Activated T-helper 17 cell treated with anti-CD3 and anti-CD28 coated beads, Interleukin-2, amount 50 U/mL, for 72 hours (primary cell): ENCODE measurements at places on chromosomes 12 and 14. TPM values are rescaled to one million over a fixed set of nuclear protein-coding genes. Genes with fewer than 3 reads are reported as not detected.

DNA sequence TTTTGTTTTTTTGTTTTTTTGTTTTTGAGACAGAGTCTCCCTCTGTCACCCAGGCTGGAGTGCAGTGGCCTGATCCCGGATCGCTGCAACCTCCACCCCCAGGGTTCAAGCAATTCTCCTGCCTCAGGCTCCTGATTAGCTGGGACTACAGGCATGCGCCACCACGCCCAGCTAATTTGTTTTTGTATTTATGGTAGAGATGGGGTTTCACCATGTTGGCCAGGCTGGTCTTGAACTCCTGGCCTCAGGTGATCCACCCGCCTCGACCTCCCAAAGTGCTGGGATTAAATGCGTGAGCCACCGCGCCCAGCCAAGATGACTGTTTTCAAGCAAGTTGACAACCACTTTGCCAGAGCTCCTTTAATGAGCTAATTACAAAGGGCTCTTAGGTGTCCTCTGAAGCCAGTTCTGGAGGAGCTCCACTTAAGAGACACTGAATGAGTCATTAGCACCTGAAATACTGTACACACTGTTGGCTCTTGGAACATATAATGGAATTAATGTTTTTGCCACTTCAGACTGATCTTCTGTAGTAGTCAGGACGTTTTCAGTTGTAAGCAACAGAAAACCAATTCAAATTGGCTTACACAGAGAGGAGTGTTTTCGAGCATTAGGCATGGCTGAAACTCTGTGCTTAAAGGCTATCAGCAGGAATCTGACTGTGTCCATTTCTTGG lies 55.4 kb upstream of the MED13L start:
- no peak for ATAC-seq

DNA sequence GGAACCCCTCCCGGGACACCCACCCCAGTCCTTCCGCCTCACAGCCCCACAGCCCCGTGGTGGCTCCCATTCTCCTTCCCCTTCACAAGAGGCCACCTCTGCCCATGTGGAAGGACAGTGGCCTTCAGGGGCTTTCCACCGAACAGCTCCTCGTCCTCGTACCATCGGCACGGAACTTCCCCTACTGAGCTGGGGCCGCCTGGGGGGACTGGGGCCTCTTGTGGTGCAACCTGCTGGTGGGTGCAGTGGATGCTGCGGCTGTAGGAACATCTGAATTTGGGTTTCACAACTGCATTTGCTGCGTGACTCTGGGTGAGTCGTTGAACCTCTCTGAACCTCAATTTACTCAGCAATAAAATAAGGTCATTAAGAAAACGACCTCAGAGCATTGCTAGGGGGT lies 50.9 kb downstream of the RFLNA start:
- ATAC-seq: no peak

The NABP2 gene
- total RNA-seq: 96.6 TPM

The MYF5 gene
- not detected for total RNA-seq

The SAMD15 gene
- 0.22 TPM for total RNA-seq

DNA sequence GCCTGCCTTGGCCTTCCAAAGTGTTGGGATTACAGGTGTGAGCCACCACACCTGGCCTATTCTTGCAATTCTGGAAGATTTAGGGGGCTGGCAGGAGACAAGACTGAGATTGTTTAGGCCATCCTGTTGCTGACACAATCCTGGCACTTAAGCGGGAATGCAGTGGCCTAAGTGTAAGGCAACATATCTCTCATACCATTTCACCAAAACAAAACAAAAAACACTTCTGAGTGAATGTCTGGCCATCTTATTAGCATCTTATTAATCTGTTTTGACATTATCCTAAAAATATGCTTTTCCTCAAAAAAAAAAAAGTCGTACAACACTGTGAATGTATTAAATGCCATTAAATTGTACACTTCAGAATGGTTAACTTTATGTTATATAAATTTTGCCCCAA lies 67.6 kb downstream of the DENND5B start:
- no peak for ATAC-seq

DNA sequence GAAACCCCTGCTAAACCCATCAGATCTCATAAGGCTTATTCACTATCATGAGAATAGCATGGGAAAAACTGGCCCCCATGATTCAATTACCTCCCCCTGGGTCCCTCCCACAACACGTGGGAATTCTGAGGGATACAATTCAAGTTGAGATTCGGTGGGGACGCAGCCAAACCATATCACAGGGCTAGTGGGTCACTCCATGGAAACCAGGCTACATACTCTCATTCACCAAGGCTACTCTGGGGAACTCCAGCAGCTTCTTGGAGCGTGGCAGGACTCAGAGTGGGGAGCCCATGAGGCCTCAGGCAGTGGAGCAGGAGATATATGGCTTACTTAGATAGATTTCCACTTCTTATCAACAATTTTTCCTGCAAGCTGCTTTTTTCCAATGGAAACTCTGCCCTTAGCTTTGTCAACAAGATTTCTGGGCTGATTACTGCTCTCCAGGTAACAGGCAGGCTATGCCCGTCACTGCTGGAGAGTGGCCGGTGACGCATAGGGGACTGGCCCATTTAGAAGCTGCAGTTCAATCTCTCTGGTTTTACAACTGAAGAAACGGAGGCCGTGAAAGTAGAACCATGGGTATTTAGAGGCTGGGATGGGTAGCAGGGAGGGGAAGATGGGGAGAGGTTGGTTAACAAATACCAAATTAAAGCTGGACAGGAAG lies 16.5 kb downstream of the VDR start:
- ATAC-seq: no peak

- no peak for ATAC-seq
Measured at GRCh38 chr12:106980944-106981343, 6.0 kb downstream of the MTERF2 start.

DNA sequence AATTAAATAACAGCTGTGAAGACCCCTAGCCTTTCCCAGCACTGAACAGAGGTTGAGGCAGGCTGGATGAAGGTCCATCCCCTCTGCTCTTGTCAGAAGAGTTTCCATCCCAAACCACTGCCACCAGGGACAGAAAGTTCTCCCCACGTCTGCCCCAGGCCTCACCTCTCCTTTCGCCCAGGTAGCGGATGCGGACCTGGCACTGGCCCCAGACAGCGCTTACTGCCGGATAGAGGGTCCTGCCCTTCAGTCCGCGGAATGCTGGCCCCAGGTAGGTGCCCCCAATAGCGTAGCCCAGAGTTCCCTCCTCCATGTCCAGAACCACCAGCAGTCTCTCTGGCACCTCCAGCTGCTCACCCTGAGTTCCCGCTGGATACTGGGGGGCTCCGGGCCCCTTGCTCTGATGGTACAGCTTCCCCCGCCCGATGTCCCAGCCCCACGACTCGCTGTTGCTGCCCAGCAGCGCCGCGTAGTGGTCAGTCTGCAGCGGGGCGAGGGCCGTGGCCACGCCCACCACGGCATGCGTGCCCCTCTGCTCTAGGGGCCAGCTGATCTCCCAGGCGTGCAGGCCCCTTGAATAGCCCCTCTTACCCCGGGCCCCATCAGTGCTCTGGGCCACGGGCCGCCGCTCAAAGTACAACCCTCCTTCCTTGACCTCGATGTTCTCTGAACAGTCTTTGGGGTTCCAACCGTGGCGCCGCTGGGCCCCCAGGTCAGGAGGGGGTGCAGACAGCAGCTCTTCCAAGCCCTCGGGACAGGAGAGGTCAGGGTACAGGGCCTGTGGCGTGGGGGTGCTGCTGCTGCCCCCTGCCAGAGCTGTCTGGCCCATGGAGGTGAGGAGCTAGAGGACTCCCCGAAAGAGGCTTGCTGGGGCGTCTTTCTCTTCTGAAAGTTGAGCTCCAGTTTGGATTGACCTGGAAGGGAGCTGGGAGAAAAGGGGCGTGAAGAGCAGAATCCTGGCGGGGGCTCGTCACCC lies 742 bp downstream of the SPSB2 start:
- peak; percentile 40 for ATAC-seq

- ATAC-seq: no peak
Measured at GRCh38 chr12:65879878-65880277, 55.6 kb downstream of the HMGA2 start.

GRCh38 chr12:76018111-76018510 lies 13.5 kb downstream of the PHLDA1 start:
- no peak for ATAC-seq

DNA sequence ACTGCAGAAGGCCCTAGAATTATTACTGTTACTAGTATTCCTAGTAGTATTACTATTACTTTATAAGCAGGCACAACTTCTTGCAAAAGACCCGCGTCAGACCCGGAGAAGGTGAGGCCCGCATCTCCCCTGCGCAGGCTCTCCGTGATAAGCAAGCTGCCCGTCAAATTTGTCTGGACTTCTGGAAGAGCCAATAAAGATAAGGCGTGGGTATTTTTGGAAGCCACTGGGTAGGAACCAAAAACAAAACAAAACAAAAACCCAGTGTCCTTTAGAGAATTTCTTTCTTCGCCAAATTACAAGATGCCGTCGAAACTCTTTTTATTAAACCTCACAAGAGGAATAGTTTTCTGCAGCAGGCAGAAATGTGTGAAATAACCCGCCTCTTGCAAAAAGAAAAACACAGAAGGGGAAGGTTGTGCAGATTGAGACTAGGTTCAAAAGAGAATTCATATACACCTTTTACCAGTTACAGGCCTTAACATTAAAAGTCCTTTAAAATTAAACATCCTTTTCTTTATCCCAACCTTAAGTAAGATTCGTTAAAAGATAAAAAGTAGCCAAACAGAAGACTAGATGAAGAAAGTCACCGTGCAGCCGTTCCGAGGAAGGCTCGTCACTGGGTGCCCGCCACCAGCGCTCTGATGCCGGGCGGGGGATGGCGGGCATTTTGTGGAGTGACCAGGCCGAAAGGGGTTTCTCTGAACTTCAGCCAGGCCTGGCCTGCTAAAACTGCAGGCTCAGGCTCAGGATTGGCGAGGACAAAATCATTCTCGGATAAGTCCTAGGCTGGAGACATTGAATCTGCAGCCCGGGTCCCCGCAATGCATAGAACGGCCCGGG lies 1.6 kb downstream of the TBX5 start:
- ATAC-seq: no peak

The NPFF gene
- not detected for total RNA-seq

DNA sequence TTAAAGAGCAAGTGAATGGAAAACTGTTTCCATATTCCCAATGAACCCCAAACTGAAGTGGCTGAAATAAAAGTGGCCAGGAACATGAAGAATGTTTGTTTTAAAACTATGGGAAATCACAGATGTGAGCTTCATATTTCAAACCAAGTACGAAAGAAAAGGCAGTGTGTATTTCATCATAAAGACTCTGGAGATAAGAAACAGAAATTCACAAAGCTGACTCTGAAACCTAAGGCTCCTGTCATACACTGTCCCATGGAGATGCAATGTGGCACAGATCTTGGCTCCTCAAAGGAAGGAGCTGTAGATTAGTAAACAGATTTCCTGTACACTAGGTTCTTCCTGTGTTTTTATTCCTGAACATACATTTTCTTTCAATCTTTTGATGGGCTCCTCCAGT lies 304.4 kb downstream of the MED13L start:
- ATAC-seq: no peak

DNA sequence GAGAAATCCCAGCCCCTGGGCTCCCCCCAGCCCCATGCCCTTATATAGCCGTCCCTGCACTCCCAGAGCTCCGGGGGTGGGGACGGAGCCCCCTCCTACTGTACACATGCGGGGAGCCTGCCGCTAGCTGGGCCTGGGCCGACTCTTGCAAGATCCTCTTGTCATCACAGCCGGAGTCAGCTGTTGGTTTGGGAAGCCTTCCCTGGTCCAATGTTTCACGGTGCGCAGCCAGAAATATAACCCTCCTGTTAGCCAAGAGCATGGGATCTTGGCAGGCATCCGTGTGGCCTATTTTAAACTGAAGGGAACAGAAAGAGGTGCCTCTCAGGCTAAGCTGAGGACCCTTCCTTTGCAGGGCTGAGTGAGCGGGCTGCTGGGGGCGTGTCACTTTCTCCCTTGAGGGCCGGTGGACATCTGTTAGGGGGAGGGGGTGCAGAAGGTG lies 175.3 kb downstream of the TSPAN9 start:
- ATAC-seq: no peak

DNA sequence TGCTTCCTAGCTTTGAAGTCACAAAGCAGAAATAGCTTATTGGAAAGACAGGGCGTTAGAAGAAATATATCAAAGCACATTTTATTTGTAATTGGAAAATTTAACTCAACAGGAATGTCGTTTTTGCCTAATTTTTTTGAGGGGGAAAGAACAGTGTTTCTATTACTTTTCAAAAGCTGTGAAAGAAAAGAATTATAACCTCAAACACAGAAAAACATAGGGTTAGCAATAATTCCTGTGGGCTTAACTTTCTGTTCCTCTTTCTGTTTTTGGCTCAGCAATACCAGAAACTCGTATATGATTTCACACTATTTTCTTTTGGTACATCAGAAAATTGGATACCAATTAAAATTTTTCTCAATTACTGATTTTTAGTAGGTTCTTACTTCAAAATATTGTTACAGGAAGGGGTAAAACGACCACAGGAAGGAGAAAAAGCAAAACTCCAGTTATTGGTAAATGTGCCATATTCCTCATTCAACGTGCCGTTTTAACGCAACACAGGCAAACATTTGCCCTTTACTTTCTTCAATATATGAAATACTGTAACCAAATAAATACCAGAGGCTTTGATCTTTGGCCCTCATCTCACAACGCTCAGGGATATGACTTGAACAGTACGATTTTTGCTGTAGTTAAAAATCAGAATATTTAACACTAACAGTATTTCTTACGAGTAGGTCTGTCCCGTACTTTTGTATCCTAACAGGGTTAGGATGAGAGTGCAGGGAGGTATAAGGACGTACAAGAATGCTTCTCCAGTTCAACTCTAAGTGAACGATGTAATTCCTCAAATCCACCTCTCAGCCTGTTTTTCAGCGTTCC lies 1.3 kb upstream of the RNU6-7 start:
- no peak for ATAC-seq

DNA sequence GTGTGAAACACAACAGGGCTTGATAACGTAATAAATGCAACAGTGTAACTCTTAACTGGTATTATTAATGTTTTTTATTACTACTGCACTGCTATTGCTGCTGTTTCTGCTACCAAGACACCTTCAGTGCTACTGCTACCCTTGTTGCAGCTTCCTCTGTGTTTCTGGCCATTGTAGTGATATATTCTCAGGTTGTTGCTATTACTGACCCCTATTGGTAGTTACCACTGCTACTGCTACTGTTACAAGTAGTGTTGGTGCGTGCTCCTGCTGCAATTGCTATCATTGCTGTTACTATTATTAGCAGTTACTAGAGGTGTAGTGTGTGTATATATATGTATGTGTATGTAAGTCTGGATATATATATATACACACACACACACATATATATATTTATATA lies 87.2 kb upstream of the PTPRB start:
- no peak for ATAC-seq

GRCh38 chr12:106682594-106683234 lies 91.8 kb upstream of the RIC8B start:
- no peak for ATAC-seq

DNA sequence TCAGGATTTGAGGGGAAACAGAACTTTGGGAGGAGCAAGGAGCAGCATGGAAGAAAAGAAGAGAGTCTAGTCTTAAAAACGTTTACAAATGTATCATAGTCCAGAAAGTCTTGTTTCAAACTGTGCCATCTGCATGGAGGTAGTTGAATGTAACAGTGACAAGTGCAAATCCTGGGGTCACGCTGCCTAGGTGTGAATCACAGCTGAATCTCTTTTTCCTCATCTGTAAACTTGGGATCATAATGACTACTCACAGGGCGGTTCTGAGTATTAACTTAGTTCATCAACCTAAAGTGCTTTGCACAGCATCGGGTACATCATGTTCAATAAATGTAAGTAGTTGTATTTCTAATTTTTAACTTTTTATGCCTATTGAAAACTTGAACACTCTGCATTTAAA lies 208.5 kb downstream of the CHST11 start:
- peak; percentile 95 for ATAC-seq
